ENCODE measurements at places on chromosomes 11 and 22. TPM values are rescaled to one million over a fixed set of nuclear protein-coding genes. Genes with fewer than 3 reads are reported as not detected.

- no peaks in the 10 kb centered on the region for H3K27me3 ChIP-seq
- no peak for DNase-seq
- no peak overlapping the region for H3K27ac ChIP-seq
- peaks cover 33% of the 10 kb centered on the region for H3K36me3 ChIP-seq
- no peak overlapping the region for H3K4me3 ChIP-seq
Observed at GRCh38 chr22:45130891-45131290, 32.8 kb upstream of the NUP50 start.

GRCh38 chr11:36702330-36703054 is 104.5 kb upstream of the RAG2 start:
- H3K36me3 ChIP-seq = no peaks in the 10 kb centered on the region
- peak; percentile 16 for DNase-seq
- H3K27ac ChIP-seq = no peak overlapping the region
- H3K4me3 ChIP-seq = no peak overlapping the region
- H3K4me1 ChIP-seq = no peaks in the 10 kb centered on the region

DNA sequence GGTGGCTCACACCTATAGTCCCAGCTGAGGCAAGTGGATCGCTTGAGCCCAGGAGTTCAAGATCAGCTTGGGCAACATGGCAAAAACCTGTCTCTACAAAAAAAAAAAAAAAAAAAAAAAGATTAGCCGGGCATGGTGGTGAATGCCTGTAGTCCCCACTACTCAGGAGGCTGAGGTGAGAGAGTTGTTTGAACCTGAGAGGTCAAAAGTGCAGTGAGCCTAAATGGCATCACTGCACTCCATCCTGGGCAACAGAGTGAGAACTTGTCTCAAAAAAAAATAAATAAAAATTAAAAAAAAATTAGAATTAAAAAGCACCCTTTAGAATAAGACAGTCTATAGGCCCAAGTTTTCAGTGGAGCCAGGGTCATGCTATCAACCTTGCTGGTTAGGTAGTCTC is 95.5 kb downstream of the PDHX start:
- peak overlapping the region; percentile 71 for H3K27ac ChIP-seq
- DNase-seq = no peak
- peaks cover 34% of the 10 kb centered on the region for H3K4me1 ChIP-seq
- H3K36me3 ChIP-seq = peaks cover 4% of the 10 kb centered on the region
- H3K27me3 ChIP-seq = peaks cover 14% of the 10 kb centered on the region
- H3K4me3 ChIP-seq = no peak overlapping the region

GRCh38 chr22:43128928-43129424 is 14.2 kb downstream of the MCAT start:
- peaks cover 7% of the 10 kb centered on the region for H3K36me3 ChIP-seq
- H3K4me1 ChIP-seq = peaks cover 6% of the 10 kb centered on the region

DNA sequence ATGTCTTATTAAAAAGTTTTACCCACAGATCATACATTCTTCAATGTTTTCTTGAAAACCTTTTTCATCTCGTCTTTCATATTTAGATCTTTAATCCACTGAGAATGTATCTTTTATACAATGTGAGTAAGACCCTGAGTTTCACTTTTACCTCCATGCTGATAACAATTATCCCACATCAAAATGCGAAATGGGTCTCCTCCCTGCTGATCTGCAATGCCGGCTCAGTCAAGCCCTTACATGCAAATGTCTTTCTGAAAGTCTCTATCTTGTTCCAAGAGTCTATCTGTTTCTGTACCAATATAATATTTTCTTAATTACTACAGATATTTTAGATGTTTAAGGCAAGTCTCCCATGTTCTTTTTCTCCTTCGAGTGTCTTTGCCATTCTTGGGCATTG is 50.9 kb downstream of the CDON start:
- H3K4me1 ChIP-seq = no peaks in the 10 kb centered on the region
- no peak overlapping the region for H3K27ac ChIP-seq

GRCh38 chr11:73963861-73964260 is 13.0 kb downstream of the DNAJB13 start:
- H3K4me3 ChIP-seq = no peak overlapping the region
- DNase-seq = no peak
- no peaks in the 10 kb centered on the region for H3K27me3 ChIP-seq

DNA sequence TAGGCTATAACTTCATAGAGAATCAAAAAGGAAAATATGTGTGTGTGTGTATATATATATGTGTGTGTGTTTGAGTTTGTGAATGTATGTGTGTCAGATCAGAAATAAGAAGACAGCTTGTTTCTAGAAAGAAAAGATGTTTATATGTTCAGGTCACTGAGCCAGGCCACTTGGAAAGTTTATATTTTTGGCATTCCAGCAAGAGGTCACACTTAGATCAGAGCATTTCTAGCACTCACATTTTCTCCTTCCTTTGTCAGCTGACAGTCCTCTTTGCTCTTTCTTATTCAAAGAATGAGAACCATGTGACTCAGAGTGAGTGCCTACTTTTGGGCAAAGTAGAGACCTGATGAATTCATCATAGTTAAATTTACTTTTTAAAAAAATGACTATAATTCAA is 22.9 kb downstream of the RAB38 start:
- DNase-seq = no peak
- H3K27me3 ChIP-seq = peaks cover 5% of the 10 kb centered on the region
- no peaks in the 10 kb centered on the region for H3K36me3 ChIP-seq
- H3K4me3 ChIP-seq = no peak overlapping the region
- no peaks in the 10 kb centered on the region for H3K4me1 ChIP-seq
- H3K27ac ChIP-seq = no peak overlapping the region

DNA sequence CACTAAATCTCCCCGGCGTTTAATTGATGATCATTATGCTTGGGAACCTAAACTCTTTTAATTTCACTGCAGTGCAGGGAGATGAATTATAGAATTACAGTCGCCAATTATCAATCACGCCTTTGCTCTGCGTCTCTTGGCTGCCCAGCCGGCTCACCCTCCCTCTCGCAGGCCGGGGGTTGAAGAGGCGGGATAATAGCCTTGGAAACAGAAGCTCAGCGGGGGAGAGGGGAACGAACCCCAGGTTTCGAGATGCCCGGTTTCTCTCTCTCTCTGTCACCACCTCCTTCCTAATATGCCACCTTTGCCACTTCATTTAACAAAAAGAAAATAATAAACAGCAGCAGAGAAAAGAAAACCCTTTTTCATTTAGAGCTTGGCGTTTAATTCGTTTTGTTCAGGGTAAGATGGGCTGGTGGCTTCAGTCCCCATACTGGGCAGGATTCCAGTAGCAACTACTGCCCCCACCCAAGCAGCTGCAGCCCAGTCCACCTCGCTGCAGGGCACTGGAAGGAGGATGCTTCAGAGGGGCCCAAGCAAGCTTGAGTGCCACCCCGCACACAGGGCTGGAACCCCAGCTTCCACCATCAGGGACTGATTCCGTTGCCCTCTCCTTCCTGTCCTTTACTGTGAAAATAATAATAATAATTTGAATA is 271.7 kb downstream of the BUD13 start:
- peaks cover 35% of the 10 kb centered on the region for H3K27me3 ChIP-seq
- no peak overlapping the region for H3K27ac ChIP-seq
- no peaks in the 10 kb centered on the region for H3K36me3 ChIP-seq

DNA sequence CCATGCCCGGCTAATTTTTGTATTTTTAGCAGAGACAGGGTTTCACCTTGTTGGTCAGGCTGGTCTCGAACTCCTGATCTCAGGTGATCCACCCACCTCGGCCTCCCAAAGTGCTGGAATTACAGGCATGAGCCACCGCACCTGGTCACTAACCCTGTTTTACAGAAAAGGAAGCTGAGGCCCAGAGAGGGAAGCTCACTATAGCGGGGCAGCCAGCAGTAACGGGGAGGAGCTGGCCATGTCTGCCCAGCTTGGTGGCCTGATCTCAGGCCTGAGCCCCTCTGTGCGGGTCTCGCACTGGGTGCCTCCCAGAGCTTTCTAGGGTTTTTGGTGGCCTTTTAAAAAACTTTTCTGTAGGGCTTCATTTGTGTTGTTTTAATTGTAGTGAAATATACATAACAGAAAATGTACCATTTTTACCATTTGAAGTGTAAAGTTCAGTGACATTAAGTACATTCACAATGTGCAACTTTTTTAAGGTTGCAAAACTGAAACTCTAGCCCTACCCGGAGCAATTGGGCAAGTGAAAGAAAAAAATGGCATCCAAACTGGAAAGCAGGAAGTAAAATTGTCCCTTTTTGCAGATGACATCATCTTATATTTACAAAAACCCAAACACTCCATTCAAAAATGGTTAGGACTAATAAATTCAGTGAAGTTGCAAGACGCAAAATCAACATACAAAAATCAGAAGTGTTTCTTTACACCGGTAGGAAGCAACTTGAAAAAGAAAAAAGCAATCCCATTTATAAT is 14.5 kb upstream of the CYTH4 start:
- peaks cover 13% of the 10 kb centered on the region for H3K27me3 ChIP-seq
- H3K4me3 ChIP-seq = peak overlapping the region; percentile 79
- no peak for DNase-seq
- peak overlapping the region; percentile 94 for H3K27ac ChIP-seq
- H3K36me3 ChIP-seq = peaks cover 6% of the 10 kb centered on the region
- peaks cover 44% of the 10 kb centered on the region for H3K4me1 ChIP-seq

DNA sequence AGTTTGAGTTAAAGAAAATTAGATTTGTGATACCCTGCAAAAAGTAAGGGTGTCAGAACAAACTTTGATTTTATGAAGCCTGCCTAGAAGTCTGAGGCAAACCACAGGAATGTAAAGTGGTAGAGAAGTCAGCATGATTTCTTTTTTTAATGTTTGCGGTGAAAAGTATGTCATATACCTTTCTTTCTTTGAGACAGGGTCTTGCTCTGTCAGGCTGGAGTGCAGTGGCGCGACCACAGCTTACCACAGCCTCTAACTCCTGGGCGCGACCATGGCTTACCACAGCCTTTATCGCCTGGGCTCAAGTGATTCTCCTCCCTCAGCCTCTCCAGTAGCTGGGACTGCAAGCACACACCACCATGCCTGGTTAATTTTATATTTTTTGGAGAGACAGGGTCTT is 4.7 kb downstream of the API5 start:
- peaks cover 53% of the 10 kb centered on the region for H3K4me1 ChIP-seq
- no peak overlapping the region for H3K4me3 ChIP-seq
- H3K36me3 ChIP-seq = peaks cover 16% of the 10 kb centered on the region
- no peaks in the 10 kb centered on the region for H3K27me3 ChIP-seq
- H3K27ac ChIP-seq = peak overlapping the region; percentile 57
- DNase-seq = peak; percentile 23

GRCh38 chr22:28402060-28402459 is 277.6 kb downstream of the TTC28 start:
- H3K36me3 ChIP-seq = peaks cover 2% of the 10 kb centered on the region
- H3K4me3 ChIP-seq = no peak overlapping the region
- DNase-seq = no peak

GRCh38 chr22:21837248-21837979 is 30.0 kb downstream of the MAPK1 start:
- no peak overlapping the region for H3K27ac ChIP-seq
- H3K4me1 ChIP-seq = peaks cover 30% of the 10 kb centered on the region
- H3K36me3 ChIP-seq = peaks cover 2% of the 10 kb centered on the region
- no peak overlapping the region for H3K4me3 ChIP-seq
- H3K27me3 ChIP-seq = no peaks in the 10 kb centered on the region

GRCh38 chr11:18703001-18703763 is 4.6 kb downstream of the TMEM86A start:
- H3K4me1 ChIP-seq = peaks cover 24% of the 10 kb centered on the region
- H3K27ac ChIP-seq = no peak overlapping the region

DNA sequence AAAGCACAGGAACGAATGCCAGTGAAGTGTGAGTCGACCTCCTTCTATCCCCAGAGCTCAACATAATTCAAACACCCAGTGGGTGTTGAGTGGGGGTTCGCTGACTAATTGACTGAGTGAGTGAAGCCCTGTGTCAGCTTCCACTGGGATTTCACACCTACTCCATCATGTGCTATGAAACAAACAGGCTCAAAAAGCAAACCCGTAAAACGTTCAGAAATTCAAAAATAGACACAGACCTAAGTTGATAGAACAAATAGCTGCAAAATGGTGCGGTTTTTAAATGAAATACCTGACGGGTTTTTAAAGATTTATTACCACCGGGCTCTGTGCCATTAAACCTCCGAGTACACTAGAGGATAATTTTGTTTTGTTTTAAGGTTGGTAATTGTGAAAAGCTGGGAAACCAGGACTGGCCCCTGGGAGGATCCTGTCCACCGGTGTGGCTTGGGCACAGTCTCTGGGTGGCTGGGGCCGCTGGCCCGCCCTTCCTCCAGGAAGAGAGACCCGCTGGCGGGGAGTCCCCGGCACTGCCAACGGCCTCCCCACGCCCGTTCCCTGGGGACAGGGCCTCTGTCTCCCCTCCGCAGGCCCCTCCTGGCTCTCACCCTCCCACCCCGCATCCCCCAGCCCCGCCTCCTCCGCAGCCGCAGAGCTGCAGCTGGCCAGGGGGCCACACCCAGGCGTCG is 13.6 kb downstream of the KCNJ5 start:
- DNase-seq = no peak
- H3K27me3 ChIP-seq = peaks cover 65% of the 10 kb centered on the region
- peaks cover 14% of the 10 kb centered on the region for H3K4me1 ChIP-seq
- peak overlapping the region; percentile 19 for H3K4me3 ChIP-seq
- no peak overlapping the region for H3K27ac ChIP-seq
- no peaks in the 10 kb centered on the region for H3K36me3 ChIP-seq

GRCh38 chr11:85712953-85713352 is 27.0 kb upstream of the CCDC89 start:
- H3K4me3 ChIP-seq = no peak overlapping the region
- H3K27ac ChIP-seq = no peak overlapping the region
- no peaks in the 10 kb centered on the region for H3K27me3 ChIP-seq
- no peak for DNase-seq
- H3K36me3 ChIP-seq = peaks cover 11% of the 10 kb centered on the region
- peaks cover 6% of the 10 kb centered on the region for H3K4me1 ChIP-seq

- H3K27me3 ChIP-seq = no peaks in the 10 kb centered on the region
- no peaks in the 10 kb centered on the region for H3K4me1 ChIP-seq
Observed at GRCh38 chr11:29200791-29201562, 815.9 kb downstream of the KCNA4 start.

- peak overlapping the region; percentile 89 for H3K4me3 ChIP-seq
- peak; percentile 35 for DNase-seq
- H3K27me3 ChIP-seq = peaks cover 44% of the 10 kb centered on the region
Observed at GRCh38 chr11:122656073-122656630, 630 bp downstream of the UBASH3B start.

GRCh38 chr11:65962141-65962564 is 619 bp downstream of the SART1 start:
- no peaks in the 10 kb centered on the region for H3K27me3 ChIP-seq
- peaks cover 45% of the 10 kb centered on the region for H3K4me1 ChIP-seq
- H3K36me3 ChIP-seq = peaks cover 35% of the 10 kb centered on the region
- peak overlapping the region; percentile 93 for H3K4me3 ChIP-seq

GRCh38 chr11:8023831-8024555 is 36.9 kb downstream of the EIF3F start:
- H3K27ac ChIP-seq = no peak overlapping the region
- no peak for DNase-seq
- H3K36me3 ChIP-seq = no peaks in the 10 kb centered on the region
- H3K4me3 ChIP-seq = no peak overlapping the region
- peaks cover 19% of the 10 kb centered on the region for H3K27me3 ChIP-seq

Gene FAM227A
- total RNA-seq = not detected

Gene NXPE2
- total RNA-seq = not detected

Gene NPTXR
- total RNA-seq = 1.2 TPM

Gene DNAJB7
- not detected for total RNA-seq

Gene SCGB1D2
- total RNA-seq = not detected

Gene DENND6B
- total RNA-seq = 3.1 TPM

Gene NXPE1
- total RNA-seq = not detected

Gene SAA1
- total RNA-seq = not detected

Gene SCGB1A1
- total RNA-seq = not detected

Gene CD3E
- 680 TPM for total RNA-seq

Gene SLC22A25
- not detected for total RNA-seq
